ENCODE measurements at places on chromosomes 3 and 15.

DNA sequence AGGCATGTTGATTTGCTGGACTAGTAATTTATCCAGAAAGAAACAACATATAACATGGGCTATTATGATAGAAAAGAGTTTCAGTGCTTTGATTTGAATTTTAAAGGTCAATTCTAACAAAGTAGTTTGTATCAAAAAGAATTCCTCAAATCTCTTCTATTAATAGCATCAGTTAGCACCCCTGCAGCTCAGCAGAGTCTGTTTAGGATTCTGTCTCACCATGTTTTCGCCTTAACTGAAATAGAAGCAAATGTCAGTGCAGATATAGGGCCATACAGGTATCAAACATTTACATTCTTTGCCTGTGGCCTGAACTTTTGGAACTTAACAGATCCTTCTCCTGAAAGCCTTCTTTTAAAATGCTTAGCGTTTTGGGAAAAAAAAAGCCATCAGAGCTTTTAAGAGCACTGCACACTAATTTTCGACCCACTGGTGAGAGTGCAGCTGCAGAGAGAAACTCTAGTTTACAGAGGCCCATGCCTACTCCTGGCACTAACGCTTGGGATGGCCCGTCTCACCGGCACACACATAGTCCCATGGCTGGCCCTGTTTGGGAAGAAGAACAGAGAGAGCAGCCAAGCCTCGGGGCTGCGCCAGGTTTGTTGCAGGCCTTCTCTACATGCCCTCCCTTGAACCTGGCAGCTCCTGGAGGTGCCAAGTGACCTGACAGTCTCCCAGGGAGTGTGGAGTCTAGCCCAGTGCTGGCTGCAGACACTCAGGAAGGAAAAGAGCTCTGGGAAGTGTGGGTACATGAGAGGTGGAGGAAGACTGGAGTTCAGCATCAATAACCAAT lies 9.9 kb upstream of the PAQR9 start:
- DNase-seq: no peak

GRCh38 chr15:40420071-40420713 lies 14.6 kb downstream of the IVD start:
- no peak for DNase-seq

- DNase-seq: no peak
Measured at GRCh38 chr3:28934126-28934813, 346.6 kb upstream of the RBMS3 start.

DNA sequence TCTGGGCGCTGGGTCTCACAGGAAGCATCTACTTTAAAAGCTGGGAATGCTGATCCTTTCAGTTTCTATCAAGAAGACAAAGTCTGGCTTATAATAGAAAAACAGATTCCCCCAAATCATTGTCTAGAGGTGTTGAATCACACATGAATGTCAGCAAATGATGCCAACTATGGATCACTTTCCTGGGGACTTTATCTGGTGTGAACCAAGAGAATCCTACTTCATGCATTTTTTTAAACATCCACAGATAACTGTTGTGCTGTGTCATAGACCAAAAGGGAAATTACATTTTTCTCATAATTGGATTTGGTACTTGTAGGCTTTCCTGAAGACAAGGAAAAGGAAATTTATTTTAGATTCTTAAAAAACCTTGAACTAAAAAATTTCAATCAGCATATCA lies 132.7 kb downstream of the CD47 start:
- no peak for DNase-seq

- no peak for DNase-seq
Measured at GRCh38 chr3:111956449-111956848, 22.4 kb upstream of the ABHD10 start.

GRCh38 chr15:64024172-64025050 lies 21.9 kb downstream of the DAPK2 start:
- DNase-seq: no peak

- DNase-seq: no peak
Measured at GRCh38 chr15:90479656-90480055, 50.1 kb upstream of the CRTC3 start.

DNA sequence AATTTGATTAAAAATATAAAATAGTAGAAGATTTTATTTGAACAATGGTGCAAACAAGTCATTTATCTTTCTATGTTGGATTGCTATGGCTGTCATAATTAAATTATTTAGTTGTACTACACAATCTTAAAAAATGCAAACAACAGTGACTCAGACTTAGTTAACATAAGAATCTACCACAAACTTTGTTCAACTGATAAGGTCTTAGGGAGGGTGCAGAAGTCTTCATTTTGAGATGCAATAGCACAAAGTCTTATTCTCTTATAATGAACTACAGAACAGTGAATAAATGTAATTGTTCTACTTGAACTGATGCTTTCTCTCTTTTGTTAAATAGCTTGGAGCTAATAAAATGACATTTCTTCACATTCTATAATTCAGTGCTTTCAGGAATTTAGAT lies 482.8 kb upstream of the NAALADL2 start:
- DNase-seq: no peak

GRCh38 chr15:55253580-55253979 lies 36.0 kb downstream of the RAB27A start:
- DNase-seq: no peak

GRCh38 chr15:93289941-93290617 lies 201.1 kb upstream of the RGMA start:
- no peak for DNase-seq

DNA sequence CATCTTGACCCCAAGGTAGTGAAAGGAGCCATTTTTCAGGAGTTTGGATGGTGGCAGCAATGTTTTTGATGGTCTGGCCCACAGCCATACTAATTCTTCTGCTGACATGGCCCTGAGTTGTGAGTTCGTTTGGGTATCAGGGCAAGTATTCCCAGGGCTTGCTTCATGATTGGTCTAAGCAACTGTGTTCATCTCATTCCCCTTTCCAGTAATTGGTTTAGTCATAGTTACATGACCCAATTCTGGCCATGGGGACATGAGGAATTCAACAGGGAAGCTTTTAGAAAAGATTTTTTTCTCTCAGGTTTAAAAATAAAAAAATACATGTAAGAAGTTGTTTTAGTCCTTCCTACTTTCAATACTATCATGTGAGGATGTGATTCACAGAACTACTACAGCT lies 150.5 kb upstream of the NPHP3 start:
- DNase-seq: no peak

DNA sequence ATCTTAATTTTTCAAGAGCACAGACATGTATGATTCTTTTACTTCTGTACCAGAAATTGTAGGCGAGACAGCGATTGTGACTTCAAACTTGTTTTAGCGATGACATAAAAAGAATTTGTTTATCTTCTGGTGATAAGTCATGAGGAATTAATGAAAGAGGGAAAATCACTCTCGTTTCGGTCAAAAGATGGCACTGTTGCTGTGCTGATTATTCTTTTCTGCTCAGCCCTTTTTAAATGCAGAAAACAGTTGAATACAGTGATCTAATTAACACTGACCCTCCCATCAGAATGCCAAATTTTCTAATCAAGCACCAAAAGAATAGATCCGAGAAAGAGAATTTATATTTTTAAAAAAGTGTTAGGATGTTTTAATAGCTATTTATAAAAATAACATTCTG lies 52.6 kb downstream of the NSUN3 start:
- no peak for DNase-seq

DNA sequence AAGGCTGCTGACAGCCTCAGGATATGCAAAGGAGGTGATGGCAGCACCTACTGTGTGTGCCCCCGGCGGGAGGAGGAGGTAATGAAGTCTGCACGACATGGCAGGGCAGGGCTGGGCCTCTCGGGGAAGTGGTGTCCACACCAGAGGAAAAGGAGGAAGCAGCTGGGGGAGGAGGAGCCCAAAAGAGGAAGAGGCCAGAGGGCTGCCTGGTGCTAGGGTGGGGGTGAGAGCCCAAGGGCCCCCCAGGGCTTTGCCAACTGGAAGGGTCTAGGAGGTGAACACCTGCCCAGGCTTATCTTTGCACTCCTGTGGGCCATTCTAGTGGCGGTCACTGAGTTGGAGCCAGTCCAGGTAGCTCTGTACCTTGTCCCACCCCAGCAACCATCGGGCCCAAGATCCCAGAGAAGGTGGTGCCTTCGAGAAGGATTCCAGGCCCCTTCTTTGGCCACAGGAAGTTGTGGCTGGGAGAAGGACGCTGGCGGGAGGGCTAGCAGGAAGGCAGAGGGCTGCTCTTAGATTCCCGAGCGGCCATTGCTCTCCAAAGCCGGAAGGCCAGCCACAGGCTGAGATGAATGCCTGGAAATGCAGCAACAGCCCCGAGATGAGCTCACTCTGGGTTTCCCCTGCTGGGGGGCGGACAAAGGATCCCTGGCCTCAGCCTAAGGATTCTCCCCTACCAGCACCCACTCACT lies 7.0 kb downstream of the GNAI2 start:
- peak; percentile 47 for DNase-seq

DNA sequence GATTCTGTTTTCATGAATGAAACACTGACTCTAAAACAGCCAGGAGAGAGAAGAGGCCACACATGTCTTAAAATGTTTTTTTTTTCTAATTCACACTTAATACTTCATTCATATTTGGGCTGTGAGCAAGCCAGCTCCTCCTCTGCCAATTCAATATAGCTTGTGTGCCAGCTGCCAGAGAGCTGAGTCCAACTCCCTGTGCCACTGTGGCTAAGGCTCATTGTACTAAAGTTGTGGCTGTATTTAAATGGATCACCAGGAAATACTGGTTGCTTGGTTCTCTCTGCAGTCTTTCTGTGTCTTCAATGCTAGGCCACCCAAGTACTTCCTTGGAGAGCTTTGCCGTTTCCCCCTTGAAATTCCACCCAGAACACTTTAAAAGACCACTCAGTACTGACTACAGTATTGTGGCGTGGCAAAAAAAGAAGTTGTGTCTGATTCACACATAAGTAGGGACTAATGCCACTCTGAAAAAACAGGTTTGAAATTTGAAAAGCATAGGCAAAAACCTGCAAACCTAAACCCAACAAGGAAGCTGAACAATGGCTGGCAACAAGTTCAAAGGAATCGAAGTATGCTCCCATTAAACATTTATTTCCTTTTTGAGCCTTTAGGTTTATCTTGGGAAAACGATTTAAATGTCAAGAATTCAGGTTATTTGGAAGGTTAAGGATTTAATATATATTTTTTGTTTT lies 524.7 kb downstream of the DIPK2A start:
- DNase-seq: no peak

GRCh38 chr15:81604713-81605112 lies 230.7 kb upstream of the TMC3 start:
- DNase-seq: no peak

DNA sequence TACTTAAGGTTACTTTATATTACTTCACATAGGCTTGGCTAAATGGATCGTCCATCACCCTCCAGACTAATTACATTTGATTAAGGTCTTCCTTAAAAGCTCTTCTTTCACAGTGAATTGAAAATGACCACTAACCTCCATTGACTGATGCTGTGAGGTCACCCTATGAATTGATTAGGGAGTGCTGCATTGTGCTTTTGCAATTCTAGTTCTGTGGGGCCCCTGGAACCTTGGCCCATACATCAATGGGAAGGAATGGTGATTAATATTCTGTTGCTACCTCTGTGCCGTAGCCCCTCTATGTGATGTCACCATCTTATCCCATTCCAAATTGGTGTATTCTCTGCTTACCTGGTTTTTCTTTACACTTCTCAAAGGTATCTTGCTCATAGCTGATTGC lies 682.2 kb downstream of the SQOR start:
- DNase-seq: no peak

Measured in GM10248 (cell line).